ENCODE measurements at places on chromosomes 1 and 21. TPM values are rescaled to one million over a fixed set of nuclear protein-coding genes. Genes with fewer than 3 reads are reported as not detected.

DNA sequence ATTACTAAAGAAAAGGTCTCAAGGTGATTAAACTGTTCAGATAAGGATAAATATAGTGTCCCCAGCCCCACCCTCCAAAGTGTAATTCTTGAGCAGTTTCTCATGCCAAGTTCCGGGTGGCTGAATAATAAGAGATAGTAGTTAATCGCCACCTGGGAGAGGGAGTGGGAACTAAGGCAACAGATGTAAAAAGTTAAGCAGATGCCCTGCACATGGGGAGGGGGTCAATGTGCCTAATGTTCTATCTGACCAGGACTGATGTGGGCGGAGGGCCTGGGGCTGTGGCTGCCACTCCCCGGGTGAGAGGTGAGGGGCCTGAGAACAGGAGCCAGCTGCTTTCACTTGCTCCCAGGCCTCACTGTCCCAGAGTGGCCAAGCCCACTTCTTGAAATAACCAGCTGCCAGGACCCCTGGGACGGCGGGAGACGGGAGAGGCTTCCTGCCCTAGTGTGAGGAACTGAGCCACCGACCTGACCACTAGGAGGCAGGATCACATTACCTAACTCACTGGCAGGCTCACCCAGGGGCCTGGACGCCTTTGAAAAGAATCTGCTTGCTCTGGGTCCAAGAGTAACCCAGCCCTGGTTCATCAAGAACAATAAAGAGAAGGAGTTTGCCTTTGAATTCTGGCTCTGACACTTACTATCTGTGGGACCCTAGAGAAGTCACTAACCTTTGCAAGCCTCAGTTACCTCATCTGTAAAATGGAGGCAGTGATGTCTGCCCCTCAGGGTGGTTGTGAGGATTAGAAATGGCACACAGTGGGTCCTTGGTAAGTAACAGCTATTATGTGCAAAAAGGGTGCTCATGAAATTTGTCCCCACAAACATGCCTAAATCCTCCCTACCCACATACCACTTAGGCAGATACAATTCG, 179.2 kb downstream of the ATG4C start:
- no peaks in the 10 kb centered on the region for H3K36me3 ChIP-seq
- peak; percentile 85 for DNase-seq
- 0 out of 2 replicates have a peak overlapping the region, but pooled peaks have one; percentile 31 for H3K4me3 ChIP-seq
- H3K4me1 ChIP-seq, result peaks cover 17% of the 10 kb centered on the region

DNA sequence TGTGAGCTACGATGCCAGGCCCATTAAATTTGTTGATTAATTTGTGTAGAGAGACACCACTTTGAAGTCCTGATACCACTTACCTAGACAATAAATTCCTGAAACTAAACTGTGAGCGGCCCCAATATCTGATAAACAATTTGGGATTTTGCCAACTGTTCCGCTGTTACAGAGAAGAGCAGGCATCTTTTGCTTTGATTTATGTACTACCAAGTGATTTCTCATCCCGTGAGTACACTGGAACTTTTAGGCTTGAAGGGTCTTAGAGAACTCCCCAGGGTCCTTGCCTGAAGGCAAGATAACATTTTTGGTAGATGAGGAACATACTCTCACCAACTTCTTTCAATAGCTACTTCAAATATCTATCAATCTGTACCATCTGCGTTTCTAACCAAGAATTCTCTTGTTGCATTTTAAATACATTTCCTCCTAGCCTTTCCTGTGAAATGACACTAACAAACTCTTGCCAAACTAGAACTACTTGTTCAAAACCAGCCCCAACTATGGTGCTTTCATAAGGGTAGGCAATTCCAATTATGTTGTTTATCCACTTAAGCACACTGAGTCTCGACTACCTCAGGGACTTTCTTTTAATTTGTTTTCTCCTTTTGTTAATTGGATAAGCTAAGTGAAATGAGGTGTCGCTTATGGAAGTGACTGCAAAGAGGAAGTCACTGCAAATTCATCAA, 23.2 kb upstream of the SLC30A1 start:
- 0 out of 2 replicates have a peak, but pooled peaks cover 6% of the 10 kb centered on the region for H3K4me1 ChIP-seq
- H3K36me3 ChIP-seq, result no peaks in the 10 kb centered on the region
- no peak for DNase-seq
- no peak overlapping the region for H3K4me3 ChIP-seq
- H3K27me3 ChIP-seq, result no peaks in the 10 kb centered on the region

The ATP1A4 gene
- 0.55 TPM for total RNA-seq

The ACTL8 gene
- 0.80 TPM for total RNA-seq

All from WTC11 (cell line).